ENCODE measurements at places on chromosomes 7 and 10.

GRCh38 chr10:120632047-120632446 is 175.0 kb downstream of the PLPP4 start:
- DNase-seq: no peak

- DNase-seq: peak; percentile 21
Measured at GRCh38 chr10:132684164-132684891, 101.6 kb downstream of the NKX6-2 start.

DNA sequence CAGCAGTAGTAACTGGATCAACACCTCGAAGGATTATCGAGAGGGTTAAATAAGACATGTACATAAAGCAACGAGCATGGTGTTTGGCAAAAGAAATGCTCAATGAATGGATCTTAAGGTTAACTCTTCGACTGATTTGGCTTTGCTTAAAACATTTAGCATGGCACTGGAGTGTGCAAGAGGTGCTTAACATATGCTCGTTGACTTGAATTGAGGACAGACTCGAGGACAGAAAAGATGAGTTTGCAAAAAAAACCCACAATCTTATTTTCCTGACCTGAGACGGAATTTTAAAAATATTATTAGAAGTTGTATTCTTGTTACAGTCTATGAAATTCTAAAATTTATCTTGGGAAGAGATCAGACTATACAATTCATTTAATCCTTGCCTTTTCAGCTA is 49.4 kb upstream of the ST8SIA6 start:
- no peak for DNase-seq

DNA sequence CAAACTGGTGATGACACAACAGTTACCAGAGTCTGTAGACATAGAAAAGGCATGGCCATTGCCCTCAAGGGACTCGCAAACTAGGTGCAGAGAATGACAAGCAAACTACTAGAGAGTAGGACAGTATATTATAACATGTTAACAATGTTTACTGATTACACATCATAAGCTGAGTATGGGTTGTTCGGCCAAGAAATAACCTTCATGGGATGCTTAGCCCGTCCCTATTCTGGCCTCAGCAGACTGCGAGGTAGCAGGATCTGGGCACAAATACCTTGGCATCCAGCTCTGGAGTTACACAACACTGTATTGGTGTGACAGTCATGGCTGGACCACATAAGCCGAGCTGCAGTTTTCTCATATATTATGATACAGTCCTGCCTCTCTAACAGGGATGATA is 51.4 kb downstream of the ABCB4 start:
- DNase-seq: no peak

- peak; percentile 33 for DNase-seq
Measured at GRCh38 chr10:29304264-29304994, 15.6 kb downstream of the LYZL1 start.

- no peak for DNase-seq
Measured at GRCh38 chr10:78140066-78140630, 106.5 kb downstream of the RPS24 start.

GRCh38 chr7:54483523-54483922 is 58.7 kb upstream of the VSTM2A start:
- no peak for DNase-seq

GRCh38 chr10:28072573-28072972 is 73.7 kb upstream of the ODAD2 start:
- no peak for DNase-seq
